ENCODE measurements at places on chromosomes 6 and 20.

DNA sequence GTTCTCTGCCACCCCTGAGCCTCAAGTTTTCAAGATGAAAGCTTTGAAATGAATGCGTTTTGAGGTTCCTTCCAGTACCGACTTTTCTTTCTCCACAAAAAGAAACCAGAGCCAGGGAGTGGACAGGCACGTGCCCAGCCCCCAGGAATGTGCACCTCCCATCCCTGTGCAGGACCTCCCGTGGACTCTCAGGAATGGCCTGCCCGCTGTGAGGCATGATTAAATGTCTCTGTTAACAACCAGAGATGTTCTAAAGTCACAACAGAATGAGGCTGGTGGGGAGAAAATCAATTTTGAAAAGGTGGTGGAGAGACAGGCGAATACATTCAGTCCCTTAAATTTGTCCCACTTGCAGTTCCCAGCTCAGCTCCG lies 1.5 kb downstream of the TGM3 start:
- DNase-seq = no peak

GRCh38 chr6:17473554-17473953 lies 80.2 kb downstream of the CAP2 start:
- peak; percentile 62 for DNase-seq

DNA sequence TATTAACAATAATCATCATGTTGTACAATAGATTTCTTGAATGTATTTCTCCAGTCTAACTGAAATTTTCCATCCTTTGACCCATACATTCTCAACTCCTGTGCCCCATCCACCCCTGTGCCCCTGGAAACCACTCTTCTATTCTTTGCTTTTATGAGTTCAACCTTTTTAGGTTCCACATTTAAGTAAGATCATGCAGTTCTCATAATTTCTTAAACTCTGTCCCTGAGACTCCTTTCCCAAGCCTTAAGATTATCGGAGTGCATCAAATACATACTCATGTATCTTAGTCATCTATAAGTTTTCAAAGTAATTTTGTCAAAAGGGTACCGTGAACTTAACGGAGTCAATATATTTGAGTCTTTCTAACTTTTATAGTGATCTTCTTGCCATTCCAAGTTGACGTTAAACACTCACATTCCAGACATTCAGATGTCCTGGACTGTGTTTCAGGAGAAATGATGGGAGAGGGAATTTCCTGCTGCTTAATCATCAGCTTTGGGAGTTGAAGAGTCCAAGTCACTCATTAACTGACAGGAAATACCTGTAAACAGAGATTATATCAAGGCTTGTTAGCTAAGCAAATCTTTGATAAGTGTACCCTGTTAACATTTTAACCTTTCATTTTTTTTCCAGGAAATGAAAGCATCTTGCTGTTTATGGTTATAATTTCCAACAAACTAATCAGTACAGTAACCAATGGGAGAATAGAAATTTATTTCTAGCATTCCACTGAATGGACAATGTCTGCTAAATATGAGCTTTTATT lies 73.3 kb downstream of the ADGRG6 start:
- DNase-seq = no peak

DNA sequence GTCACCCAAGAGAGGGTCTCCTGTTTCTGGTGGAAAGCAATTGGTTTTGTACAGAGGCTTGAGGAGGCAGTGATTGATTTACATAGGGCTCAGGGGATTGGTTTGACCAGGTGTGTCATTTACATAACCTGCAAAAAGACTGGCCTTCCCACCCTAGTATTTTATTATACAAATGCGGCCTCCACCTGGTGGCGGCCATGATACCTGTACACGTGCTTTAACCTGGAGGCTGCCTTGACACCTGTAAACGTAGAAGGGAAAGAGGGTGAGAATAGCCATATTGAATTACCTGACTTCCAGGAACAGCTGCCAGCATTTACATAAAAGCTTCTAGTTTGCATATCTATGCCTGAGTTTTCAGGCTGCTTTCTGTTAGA lies 48.7 kb downstream of the HLA-DPB1 start:
- no peak for DNase-seq

Measured in NCI-H524 treated with DMSO at 0.1 percent for 48 hours (cell line).